T1000 (cell line): ENCODE measurements at places on chromosomes 7 and 10.
A peak's percentile ranks its signal among the peaks of the same experiment; 100 is the strongest.

- DNase-seq, result peak; percentile 21
Observed at GRCh38 chr7:2670720-2671391, 17.1 kb upstream of the AMZ1 start.

DNA sequence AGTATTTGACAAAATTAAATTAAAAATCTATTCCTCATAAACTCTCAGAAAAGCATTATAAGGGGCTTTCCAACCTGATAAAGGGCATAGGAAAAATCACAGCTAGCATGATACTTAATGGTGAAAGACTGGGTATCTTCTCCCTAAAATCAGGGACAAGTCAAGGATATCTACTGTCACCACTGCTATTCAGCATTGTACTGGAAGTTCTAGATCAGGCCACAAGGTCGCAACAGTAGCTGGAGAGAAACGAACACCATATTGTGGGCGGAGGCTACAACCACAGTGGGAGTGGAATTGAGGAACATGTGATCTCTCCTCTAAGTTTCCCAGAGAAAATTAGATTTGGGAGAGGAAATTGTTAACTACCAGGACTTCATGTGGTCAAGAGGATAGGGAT lies 70.0 kb upstream of the NAMPT start:
- DNase-seq, result no peak

DNA sequence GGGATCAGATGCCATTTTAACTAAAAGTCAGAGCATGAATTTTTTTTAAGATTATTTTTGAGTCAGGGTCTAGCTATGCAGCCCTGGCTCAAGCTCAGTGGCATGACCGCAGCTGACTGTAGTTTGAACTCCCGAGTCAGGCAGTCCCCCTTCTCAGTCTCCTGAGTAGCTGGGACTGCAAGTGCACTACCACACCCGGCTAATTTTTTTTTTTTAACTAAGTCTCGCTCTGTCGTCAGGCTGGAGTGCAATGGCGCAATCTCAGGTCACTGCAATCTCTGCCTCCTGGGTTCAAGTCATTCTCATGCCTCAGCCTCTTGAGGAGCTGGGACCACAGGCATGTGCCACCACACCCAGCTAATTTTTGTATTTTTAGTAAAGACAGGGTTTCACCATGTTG lies 7.8 kb downstream of the TAS2R41 start:
- DNase-seq, result no peak

GRCh38 chr7:151472644-151473380 lies 32.9 kb upstream of the CRYGN start:
- DNase-seq, result no peak

DNA sequence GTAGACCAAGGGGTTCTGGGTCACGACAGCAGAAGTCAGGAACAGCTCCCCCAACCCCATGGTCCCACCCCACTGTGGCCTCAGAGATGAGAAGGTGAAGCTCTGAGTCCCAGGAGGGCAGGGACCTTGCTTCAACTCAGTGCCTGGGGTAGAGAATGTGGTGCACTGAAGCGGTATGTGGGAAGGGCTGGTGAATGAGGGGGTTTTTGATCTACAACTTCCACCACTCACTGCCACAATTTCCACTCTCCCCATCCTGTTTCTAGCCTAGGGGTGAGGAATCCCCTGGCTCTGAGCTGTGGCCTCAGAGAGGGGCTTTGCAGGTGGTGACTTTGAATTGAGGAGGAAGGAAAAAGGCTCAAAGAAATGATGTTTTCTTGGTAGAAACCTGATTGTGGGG lies 44.9 kb upstream of the TOMM7 start:
- DNase-seq, result no peak

DNA sequence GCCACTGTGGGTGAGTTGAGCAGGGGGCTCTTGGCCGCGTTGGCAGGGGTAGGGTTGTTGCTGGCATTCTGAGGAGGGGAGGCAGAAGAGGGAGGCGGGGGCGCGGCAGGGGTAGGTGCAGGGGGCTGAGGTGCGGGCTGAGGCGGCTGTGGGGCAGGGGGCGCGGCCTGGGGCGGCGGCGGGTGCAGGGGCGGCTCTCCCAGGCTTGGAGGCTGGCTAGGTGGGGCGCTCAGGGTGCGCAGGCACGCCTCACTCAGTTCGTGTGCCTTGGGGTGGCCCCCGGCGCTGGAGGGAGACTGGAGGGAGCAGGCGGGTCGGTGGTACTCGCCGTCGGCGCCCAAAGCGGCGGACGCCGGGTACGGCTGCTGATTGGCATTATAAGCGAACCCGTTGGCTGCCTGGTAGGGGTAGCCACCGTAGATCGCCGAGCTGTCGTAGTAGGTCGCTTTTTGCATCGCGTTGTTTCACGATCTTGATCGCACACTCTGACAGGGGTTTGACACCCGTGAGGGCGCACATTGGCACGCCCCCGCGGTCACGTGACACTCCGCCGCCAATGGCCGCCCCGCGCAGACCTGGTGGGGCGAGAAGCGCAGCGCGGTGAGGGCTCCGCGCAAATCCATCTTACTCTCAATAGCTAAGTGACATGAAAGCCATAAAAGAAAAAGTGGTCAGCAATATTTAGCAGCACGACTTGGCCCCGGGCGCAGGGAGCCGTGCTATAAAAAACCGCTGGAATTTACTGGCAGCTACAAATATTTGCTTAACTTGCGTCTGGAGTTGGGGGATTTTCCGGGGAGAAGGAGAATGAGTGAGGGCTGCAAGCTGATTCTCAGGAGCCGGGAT lies 7.9 kb upstream of the HOXA2 start:
- peak; percentile 38 for DNase-seq

- no peak for DNase-seq
Observed at GRCh38 chr10:78212786-78213175, 179.1 kb downstream of the RPS24 start.

- DNase-seq, result no peak
Observed at GRCh38 chr10:67107670-67108069, 181.8 kb downstream of the LRRTM3 start.

DNA sequence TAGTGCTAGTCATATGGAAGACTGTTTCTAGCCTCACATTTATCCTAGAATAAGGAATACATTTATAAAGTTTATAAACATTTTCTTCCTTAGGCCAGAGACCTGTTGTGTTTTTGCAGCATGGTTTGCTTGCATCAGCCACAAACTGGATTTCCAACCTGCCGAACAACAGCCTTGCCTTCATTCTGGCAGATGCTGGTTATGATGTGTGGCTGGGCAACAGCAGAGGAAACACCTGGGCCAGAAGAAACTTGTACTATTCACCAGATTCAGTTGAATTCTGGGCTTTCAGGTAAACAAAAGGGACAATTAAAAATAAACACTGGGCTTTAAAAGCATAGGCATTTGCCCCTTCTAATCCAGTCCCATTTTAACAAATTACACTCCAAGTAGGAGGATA lies 4.2 kb downstream of the LIPF start:
- DNase-seq, result no peak

DNA sequence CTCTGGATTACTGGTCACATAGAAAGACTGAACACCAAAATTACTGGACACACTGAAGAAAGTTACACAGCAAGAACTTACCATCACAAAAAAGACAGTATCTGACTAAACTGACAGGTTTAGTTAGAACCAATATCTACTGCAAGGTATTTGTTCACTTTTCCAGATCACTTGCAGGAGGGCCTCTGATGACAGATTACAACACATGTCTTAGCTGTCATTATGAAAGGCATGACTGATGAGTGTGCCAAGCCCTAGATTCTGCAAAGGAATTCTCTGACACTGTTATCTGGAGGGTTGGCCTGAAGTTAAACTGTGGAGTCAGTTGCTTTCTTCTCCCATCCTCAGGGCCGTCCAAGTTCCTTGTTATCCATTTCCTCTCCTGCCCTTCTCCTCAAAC lies 242.7 kb downstream of the KIF20B start:
- no peak for DNase-seq

DNA sequence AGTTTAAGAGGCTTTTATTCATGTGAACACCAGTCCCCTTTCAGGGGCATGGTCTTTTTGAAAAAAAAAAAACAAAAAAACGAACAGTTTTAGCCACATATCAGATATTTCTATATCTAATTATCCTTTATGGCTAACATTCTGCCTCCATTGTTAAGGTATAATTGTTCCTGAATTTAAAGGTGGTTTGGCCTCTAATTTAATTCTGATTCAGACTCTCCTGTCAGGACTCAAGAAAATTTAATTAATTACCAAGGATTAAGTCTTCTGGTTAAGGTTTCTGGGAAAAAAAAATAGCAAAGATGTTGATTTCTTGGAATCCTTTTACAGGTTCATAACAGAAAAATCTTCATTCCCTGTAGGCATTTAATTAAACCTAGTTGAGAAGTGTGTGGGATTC lies 27.4 kb downstream of the COL1A2 start:
- DNase-seq, result no peak
